ENCODE measurements at places on chromosomes 5 and 9.

- no peak for DNase-seq
Measured at GRCh38 chr9:107358986-107359385, 75.9 kb downstream of the RAD23B start.

DNA sequence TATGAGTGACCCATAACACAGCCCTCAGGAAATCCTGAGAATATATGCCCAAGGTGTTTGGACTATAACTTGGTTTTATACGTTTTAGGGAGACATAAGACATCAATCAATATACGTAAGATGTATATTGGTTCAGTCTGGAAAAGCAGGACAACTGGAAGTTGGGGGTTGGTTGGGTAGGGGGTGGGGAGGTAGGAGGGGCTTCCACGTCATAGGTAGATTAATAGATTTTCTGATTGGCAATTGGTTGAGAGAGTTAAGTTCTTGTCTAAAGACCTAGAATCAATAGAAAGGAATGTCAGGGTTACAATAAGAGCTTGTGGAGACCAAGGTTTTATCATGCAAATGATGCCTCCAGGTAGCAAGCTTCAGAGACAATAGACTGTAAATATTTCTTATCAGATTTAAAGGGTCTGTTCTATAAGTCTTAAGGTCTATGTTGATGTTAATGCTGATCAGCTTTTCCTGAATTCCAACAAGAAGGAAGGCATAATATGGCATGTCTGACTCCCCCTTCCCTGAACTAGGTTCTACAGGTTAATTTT lies 2267.7 kb upstream of the ACO1 start:
- DNase-seq: no peak

DNA sequence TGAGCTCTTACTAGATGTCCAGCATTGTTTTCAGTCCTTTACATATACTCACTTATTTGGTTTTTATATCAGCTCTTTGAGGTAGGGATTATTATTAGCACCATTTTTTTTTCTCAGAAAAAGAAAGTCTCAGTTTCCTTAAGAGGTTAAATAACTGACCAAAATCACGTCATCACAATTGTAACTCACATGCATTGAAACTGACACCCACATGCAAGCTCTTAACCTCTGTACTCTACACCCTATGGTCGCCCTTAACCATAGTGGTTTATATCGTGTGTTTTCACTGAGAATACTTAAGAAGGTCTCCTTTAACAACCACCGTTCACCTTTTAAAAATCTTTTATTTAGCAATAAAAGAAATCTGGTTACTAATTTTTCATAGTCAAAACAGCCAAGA lies 61.0 kb downstream of the PRDM6 start:
- no peak for DNase-seq

GRCh38 chr9:35673132-35674024 lies at the start of gene CA9:
Gene CA9, plus strand, starts transcription at chr9:35673928. Its CDS starts 32 bp downstream, at chr9:35673960.
- DNase-seq: no peak

- DNase-seq: peak; percentile 15
Measured at GRCh38 chr9:78462611-78463010, 165.7 kb downstream of the PSAT1 start.

DNA sequence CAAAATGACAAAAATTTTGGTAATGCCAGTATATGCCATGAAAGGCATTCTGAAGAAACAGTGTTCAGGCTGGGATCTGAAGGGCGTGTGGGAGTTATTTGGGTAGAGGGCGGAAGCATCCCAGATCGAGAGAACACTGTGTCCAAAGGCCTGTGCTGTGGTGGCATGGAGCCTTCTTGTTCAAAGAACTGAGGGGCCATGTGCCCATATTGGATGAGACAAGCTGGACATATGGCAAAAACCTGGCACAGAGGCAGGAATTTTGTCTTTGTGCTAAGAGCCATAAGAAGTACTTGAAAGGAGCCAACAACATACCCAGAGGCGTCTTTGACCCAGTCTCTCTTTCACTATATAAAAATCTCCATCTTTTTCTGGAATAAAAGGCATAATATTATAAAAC lies 128.0 kb downstream of the SYK start:
- DNase-seq: no peak

GRCh38 chr9:7402334-7403027 lies 397.1 kb downstream of the DMAC1 start:
- DNase-seq: no peak

- peak; percentile 50 for DNase-seq
Measured at GRCh38 chr5:15621094-15621493, 121.1 kb downstream of the FBXL7 start.

DNA sequence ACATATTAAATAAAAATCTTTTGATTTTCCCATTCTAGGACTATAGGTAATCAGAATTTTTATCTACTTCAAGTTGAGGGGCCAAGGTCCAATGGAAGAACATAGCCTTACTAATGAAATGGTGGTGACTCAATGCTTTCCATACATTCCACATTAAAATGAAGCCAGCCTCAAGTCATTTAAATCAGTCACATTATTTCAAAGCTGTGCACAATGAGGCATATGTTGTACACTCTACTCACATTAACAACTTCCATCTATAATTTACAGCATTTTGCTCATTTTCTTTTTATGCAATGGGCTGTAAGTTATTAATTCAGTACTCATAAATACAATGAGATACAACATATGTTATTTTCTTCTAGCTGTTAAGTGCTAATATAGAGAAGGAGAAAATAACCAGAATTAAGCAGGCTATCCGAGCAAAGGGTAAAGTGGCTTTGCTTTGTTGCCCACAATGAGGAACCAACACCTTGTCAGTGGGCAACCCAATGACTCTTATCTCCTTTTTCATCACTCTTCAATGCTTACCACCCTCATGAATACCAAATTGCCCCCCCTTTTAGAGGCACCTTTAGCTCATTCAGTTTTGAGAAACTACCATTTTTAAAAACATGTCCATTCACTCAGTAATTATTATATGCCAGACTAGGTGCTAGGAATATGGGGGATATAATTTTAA lies 52.4 kb downstream of the TTLL11 start:
- DNase-seq: no peak

DNA sequence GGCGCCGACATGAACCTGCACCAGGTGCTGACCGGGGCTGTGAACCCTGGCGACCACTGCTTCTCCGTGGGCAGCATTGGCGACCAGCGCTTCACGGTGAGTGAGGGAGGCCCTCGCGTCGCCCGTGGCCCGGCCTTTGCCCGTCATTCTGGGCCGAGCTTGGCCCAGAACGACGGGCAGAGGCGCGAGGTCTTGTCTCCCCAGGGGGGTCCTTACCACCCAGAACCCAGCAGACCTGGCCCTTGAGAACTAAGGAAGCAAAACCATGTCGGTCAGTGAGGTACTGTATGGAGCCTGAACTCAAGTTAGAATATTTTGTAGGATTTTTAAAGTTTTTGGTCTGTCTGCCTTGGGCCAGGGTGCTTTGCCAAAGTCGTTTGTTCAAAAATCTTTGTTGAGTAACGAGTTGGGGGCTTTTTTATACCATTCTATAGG lies 691 bp downstream of the DMXL1 start:
- DNase-seq: peak; percentile 61

DNA sequence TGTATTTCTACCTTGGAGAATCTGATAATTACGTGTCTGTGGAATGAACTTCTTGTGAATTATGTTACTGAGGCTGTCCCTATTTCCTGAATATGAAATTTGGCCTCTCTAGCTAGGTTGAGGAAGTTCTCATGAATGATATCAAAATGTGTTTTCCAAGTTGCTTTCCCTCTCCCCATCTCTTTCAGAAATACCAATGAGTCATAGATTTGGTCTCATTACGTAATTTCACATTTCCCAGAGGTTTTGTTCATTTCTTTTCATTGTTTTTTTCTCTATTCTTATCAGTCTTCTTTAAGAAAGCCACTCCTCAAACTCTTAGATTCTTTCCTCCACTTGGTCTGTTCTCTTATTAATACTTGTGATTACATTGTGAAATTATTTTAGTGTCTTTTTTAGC lies 923.8 kb upstream of the CDH9 start:
- no peak for DNase-seq

DNA sequence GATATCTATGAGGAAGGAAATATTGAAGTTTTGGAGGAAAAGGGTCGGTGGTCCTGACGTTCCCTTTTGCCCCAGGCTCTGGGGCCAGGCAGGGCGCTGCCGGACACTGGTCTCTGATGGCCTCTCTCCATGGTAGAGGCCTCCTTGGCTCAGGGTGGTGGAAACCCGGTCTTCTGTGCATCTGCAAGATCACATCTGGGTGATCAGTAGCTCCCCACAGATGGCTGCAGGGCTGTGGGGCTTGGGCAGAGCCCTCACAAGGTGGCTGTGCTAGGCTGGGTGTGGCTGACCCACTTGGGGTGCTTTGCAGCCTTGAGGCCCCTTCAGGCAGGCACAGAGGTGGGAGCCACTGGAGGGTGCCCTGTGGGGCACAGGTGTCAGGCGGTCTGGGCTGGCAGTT lies 53.9 kb upstream of the RNU6ATAC start:
- no peak for DNase-seq

- peak; percentile 67 for DNase-seq
Measured at GRCh38 chr5:169742771-169743296, 105.8 kb downstream of the DOCK2 start.

- no peak for DNase-seq
Measured at GRCh38 chr5:151320481-151320880, 16.9 kb upstream of the SLC36A3 start.

- DNase-seq: peak; percentile 88
Measured at GRCh38 chr5:136028782-136029742, at the start of gene TGFBI. Gene TGFBI, plus strand, starts transcription at chr5:136028988. Its CDS starts 68 bp downstream, at chr5:136029056.
